RKO (cell line): ENCODE measurements at places on chromosomes 1 and 21.

GRCh38 chr21:42411891-42412635 is 8.4 kb downstream of the UBASH3A start:
- no peak for DNase-seq

DNA sequence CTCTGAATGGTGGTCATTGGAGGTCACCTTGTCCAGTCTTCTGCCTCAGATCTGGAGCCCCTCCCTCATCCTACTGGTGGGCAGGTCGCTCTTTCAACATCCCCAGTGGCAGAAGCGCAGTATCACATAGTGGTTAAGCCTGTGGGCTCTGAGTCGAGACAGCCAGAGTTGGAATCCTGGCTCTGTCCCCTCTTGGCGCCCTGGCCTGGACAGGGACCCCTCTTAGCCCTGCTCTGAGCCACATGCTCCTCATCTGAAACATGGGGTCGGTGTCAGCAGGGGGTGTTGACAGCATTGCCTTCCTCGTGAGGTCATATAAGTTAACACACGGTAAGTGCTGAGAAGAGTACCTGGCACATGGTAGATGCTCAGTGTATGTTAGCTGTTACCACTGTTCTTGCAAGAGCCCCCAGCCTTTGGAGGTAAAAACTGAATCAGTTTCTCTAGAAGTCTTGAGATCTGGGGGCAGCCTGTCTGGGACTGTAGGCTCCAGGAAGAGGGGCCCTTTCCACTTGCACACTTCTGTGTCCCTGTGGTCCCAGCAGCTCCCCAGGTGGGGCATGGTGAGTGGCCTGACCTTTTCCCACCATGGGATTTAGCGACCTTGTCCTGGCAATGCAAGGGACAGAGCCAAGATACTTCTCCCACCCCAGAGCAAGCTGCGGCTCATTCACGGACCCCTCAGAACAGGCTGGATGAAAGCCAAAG is 6.4 kb downstream of the ZC3H12A start:
- DNase-seq, result no peak

DNA sequence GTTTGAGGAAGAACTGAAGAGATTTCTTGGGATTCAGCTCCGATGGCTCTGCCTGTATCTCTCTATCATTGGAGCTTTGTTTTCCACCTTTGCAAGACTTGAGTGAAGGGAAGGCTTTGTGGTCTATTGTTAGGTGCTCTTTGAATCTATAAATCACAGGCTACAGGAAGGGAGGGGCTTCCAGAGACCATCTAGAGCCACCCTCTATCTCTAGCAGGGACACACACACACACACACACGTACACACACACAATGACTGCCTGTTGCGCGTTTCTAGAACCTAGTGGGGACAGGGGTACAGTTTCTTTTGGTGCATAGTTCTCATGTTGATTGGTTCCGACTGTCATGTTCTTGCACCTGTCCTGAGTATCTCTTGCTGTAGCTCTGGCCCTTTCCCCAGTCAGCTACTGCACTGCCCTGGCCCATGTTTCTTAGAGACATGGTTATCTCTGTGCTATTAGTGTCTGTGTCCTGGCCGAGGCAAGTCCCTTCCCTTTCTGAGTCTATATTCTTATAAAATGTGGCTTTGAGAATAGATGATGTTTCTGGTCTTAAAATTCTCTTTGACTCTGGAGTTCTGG is 60.7 kb downstream of the MAN1C1 start:
- DNase-seq, result no peak

DNA sequence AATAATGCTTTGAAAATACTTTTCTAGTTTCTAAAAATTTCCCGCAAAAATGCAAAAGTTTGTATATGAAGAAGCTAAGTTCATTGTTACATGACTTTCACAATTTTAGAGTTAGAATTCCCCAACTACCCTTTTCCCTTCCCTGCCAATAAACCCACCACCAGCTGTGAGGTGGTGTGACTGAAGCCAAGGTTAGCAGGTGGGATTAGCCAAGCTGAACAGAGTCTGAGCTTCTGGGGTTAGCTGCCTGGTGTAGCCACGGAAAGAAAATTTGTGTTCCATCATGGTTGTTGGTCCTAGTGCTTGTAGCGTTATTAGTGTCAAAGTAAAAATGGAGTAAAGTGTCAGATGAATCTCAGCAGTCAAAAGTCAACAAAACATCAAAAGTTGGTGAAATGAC is 110.9 kb downstream of the ASTN1 start:
- no peak for DNase-seq

DNA sequence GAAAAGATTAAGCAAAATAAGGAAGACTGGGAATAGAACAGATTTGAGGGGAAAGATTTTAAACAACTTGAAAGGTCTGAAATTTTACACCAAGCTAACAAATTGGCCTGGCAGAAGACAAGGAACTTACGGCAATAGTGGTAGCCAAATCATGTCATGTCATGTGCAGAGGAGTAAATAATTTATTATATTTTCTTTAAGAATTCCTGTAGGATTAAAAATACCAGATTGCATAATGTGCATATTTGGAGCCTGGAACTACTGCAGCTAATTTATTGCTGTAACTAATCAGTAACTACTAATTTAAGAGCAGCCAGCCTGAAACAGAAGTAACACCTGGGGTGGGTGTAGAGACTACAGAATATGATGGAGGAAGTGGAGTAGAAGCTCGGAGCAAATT is 334.3 kb downstream of the TGFB2 start:
- DNase-seq, result no peak

GRCh38 chr1:165632491-165632890 is 1.5 kb downstream of the MGST3 start:
- DNase-seq, result no peak

GRCh38 chr1:235907187-235907896 is 40.6 kb upstream of the LYST start:
- DNase-seq, result no peak

GRCh38 chr21:28442624-28443023 is 550.1 kb downstream of the LTN1 start:
- peak; percentile 19 for DNase-seq

DNA sequence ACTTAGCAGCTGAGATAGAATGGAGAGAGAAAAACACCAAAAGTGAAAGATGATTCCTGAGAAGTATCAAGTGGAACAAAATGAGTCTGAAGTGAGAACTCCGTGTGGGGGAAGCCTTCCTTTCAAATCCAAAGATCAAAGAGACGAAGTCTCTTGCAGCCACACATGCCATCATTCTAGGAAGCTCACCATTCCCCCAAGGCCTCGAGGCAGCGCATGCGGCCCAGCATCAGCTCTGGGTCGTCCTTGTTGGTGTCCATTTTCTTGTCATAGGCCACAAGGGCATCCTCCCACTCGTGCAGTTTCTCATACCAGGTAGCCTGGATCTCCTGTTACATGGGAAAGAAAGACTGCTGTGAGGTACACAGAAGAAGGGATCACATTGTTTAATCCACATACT is 32.2 kb upstream of the ANGPTL7 start:
- no peak for DNase-seq

DNA sequence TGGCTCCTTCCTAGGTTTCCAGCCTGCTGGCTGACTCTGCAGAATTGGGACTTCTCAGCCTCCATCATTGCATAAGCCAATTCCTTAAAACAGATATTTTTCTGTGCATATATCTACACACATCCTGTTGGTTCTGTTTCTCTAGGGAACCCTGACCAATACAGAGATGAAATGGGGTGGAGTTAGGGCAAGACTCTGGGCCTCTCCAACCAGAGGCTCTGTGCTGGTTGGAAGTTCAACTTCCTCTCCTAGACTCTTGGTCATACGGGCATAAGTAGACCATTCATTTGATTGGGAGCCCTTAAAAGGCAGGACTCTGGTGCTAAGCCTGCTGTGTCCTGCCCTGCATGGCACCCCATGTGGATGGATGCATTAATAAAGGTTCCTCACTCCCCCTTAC is 55.0 kb downstream of the CNIH3 start:
- no peak for DNase-seq

DNA sequence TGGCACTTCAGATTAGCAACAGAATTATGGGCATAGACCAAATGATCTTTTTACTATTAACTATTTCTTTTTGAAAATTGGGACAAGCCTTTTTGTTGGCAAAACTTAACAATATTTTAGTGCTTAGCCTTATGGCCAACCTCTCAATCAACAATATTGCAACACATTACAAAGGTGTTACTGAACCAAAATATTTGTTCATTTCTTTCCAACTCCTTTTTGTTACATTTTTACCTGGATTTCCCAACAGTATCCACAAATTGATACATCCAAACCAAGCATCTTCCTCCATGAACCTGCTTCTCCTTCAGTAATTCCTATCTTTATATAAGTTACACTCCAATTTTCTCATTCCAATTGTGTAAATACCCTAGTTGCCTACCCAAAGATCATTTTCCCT is 1.5 kb upstream of the AMPD1 start:
- no peak for DNase-seq

GRCh38 chr1:154851392-154852177 is 18.5 kb downstream of the KCNN3 start:
- peak; percentile 15 for DNase-seq

DNA sequence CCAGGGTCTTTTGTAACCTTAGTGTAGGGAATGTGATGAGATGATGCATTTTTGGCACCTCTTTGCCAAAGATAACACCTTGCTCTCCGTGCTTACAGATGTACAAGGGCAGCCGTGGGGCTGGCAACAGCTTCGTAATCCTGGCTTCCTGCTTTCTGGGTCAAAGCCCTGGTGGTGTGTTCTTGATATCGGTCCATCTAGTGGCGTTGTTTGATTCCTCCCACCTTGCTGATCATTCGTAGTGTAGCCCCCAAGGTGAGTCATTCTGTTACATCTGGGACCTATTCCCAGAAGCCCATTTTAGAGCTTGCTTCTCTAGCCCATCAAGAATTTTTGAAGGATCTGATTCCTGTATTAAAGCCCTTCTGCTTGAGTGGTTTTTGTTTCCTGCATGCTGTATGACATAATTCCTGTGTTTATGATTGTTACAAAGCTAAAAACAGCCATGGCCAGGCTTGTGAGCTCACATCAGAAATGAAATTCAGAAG is 7.0 kb upstream of the CCT8 start:
- DNase-seq, result no peak

- no peak for DNase-seq
Observed at GRCh38 chr21:28893687-28894086, 99.0 kb downstream of the LTN1 start.

DNA sequence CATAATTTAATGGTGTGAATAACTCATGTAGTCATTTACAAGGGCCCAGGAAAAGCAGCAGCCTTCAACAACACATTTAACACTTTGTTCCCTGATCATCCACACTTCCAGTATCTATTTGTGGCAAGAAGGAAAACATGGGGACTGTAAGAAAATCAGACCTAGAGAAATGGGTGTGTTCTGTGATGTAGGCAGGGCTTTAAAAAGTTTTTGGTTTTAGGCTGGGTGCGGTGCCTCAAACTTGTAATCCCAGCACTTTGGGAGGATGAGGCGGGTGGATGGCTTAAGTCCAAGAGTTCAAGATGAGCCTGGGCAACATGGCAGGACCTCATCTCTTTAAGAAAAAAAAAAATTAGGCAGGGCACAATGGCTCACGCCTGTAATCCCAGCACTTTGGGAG is 14.2 kb upstream of the WDR47 start:
- no peak for DNase-seq

- DNase-seq, result no peak
Observed at GRCh38 chr1:2785631-2786328, 15.7 kb downstream of the TTC34 start.

DNA sequence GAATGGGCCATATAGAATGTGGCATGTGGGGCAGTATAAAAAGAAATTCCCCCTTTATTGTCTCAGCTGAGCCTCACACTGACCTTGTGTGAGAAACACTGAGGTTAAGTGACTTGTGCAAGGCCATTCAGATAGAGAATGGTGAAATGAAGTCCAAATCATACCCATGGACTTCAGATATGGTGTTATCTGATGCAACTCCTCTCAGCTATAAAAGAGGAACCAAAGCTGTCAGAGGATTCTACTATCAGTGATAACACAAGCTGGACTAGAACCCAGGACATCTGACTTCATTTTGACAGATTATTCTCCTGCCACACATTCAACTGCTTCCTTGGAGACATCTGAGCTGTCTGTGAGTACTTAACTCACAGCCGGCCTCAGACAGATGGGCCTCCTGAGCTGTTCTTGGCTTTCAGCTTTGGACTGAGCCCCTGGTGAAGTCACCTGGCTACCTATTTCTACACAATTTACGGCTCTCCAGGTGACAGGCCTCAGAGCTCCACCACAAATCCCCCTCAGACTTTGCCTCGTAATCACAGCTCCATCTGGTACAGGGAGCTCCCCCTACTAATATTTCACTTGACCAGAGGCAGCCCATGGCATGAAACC is 104.6 kb downstream of the PLXNA2 start:
- DNase-seq, result no peak

- DNase-seq, result no peak
Observed at GRCh38 chr1:107840725-107841124, 124.3 kb downstream of the VAV3 start.

DNA sequence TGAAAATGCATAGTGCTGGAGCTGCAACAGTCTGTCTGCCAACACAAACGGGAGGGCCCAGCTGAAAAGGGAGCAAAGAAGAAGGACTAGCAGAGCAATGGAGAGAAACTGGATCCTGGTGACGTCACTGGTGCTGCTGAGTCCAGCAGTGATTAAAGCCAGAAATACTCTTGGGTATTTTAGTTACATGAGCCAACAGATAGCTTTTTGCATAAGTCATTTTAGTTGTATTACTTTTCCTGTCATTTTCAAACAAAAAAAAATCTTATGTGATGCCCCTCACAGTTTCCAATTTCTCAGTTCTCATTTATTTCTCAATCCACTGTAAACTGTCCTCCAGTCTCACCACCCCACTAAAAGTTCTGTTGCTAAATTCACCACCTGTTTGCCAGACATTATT is 38.7 kb upstream of the NEK7 start:
- DNase-seq, result no peak

DNA sequence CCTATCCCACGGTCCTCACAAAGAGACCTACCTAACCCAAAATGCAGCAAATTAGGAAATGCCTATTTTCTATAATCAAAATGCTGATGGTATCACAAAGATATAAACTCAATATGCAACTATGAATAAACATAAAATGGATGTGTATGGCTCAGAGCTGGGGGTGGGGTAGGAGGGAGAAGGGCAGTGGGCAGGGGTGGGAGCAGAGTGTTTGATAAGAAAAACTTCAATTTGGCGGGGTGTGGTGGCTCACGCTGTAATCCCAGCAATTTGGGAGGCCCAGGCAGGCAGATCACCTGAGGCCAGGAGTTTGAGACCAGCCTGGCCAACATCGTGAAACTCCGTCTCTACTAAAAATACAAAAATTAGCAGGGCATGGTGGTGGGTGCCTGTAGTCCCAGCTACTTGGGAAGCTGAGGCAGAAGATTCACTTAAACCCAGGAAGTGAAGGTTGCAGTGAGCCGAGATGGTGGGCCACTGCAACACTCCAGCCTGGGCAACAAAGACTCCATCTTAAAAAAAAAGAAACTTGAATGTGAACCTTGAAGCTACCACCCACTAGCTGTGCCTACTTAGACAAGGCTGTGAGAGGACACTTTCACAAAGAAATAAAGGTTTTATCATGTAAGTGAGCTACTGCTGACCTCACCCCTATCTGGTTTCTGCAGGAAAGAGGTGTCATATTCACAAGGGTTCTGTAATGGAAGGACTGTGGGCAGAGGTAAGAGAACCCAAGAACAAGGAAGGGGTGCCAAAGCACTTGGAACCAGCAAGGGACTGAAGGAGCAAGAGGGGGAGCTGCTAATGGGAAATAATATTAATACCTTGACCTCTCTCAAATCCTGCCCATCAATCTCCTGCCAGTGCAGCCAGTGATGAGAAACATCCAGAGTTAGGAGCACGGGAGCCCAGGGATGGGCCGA is 53.0 kb downstream of the HLCS start:
- no peak for DNase-seq

- no peak for DNase-seq
Observed at GRCh38 chr1:170676628-170677027, 12.7 kb downstream of the PRRX1 start.
